ENCODE measurements at places on chromosomes 4 and X.

DNA sequence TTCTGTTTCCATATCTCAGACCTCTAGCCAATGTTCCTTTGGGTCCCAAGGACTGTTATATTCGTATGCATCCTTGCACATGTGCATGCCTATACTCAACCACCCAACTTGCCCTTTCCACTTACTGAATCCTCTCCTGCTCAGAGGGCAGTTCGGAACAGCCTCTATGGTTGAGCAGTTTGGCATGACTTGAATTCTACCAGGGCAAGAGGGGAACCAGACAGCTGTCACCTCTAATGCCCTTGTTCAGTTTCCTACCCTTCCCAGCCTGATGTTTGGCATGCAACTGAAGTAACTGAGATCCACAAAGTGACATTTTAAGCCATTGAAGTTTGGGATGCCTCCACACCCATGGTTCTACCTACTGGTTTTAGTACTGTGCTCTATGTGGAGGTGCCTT lies 17.5 kb downstream of the DRP2 start:
- no peak for DNase-seq

GRCh38 chrX:37711991-37712390 lies 26.4 kb downstream of the XK start:
- no peak for DNase-seq

GRCh38 chrX:73812256-73812655 lies 249.3 kb downstream of the CHIC1 start:
- no peak for DNase-seq

- DNase-seq = no peak
These were observed 1.4 kb downstream of the ARHGAP24 start for GRCh38 chr4:85476381-85476780.

DNA sequence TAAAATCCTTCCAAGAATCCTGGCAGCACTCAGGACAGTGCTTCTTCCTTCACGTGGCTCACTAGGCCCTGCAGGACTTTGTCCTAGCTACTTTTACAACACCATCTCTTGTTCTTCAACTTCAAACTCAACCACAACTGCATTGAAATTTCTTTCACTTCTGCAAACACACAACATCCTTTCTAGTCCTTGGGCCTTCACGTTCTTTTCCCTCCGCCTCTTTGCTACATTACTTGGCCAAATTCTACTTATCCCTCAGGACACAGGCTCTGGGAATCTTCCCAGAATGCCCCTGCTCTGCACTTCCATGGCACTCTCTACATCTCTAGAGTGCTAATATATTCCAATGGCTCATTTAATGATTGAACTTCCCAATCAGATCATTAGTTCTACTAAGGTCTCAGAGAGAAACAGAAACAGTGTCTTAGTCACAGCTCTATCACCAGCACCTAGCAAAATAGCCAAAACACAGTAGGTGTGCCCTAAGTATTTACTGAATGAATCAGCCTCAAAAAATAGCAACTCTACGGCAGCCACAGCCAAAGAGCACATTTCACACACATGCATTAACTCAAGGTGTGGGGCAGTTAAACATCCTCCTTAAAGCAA lies 73.3 kb downstream of the MANBA start:
- DNase-seq = no peak

GRCh38 chr4:27318740-27319139 lies 458.1 kb downstream of the STIM2 start:
- DNase-seq = no peak

- DNase-seq = no peak
These were observed 103.8 kb upstream of the CXCL13 start for GRCh38 chr4:77501851-77502250.

DNA sequence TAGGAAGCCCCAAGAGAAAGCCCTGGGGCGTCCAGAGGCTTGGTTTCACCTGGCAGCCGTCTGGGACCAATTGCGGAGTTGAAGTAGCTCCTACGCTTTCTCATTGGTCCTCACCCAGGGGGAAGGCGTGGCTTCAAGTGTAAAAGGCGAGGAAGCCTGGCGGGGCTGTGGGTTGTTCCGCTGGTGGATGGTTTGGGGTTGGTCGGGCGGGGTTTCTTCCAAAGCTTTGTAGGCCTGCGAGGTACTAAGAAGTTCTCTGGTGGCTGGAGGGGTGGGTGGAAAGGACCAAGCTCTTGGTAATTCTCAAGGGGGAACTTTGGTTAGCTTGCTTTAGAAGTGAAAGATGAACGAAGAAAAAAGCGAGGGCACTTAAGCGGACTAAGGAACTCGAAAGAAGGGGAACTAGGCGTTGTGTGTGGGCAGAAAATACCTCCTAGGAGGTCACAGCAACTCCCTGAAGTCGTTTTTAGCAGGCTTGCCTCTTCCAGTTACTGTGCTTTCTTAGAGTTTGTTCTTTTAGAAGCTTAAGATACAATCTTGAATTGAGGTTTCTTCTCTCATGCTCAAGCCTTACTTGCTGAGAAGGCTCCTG lies 36.6 kb downstream of the CCNG2 start:
- DNase-seq = no peak

DNA sequence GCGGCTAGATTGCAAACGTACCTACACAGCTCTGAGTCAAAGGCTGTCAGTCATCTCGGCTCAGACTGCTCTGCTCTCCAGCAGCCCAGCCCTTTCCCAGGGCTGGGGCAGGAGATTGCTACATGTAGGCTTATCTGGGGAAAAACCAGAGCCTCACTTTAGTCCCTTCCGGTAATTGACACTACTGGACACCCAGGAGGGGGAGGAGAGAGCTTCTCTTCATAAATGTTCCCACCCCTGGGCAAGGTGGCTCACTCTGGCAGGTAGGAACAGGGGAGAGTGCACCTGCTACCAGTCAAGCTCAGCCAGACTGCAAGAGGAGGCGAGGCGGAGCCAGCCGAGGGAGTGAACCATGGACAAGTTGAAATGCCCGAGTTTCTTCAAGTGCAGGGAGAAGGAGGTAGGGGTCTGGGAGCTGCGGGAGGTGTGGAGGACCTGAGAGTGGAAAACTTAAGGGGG lies at the start of gene SLC6A14:
TSS of gene SLC6A14 (plus strand) at position 249 of the 459 bp plus-strand sequence. CDS start at position 353, 104 bp downstream.
- no peak for DNase-seq

DNA sequence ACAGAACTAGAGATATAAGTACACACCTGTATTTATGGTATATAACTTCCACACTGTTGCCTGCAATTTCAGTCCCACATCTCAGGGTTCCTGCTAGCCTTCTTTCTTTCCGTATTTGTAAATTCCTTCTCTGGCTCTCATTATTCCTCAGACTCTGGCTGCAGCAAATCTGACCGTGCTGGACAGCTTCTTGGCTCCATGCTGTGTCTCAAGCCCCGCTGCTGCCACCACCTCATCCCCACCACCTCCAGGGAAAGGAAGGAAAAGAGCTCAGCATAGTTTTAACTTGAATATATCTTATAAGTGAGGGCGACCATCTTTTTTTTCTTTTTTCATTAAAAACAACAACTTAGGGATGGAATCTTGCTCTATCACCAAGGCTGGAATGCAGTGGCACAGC lies 155.6 kb upstream of the CXCL13 start:
- DNase-seq = no peak

GRCh38 chr4:102585329-102585728 lies 84.2 kb downstream of the NFKB1 start:
- DNase-seq = no peak

DNA sequence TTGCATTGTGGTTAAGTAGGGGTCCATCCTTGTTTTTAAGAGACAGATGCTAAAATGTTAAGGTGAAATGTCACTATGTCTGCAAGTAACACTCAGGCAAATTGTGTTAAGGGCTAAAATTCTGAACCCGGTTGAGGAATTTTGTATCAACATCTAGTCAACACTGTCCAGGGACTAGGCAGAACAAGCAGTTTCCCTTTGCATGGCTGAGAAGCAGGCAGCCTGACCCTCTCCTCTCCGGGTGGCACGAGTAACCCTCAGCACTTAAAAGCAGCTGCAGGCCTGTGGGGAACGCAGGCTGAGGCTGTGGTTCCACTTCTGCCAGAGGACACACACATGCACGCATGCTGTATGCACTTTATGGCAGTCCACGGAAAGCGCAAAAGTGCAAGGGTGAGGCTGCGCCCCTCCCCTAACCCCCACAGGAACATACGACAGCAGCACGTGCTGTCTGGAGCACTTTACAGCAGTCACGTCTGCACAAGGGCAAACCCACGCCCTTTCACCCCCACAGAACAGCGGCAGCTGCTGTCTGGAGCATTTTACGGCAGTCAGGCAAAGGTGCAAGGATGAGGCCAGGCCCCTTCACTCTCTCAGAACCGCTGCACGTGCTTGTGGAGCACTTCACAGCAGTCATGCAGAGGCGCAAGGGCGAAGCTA lies 619 bp upstream of the MPC1L start:
- no peak for DNase-seq

- no peak for DNase-seq
These were observed 172.6 kb upstream of the JADE1 start for GRCh38 chr4:128636906-128637305.

DNA sequence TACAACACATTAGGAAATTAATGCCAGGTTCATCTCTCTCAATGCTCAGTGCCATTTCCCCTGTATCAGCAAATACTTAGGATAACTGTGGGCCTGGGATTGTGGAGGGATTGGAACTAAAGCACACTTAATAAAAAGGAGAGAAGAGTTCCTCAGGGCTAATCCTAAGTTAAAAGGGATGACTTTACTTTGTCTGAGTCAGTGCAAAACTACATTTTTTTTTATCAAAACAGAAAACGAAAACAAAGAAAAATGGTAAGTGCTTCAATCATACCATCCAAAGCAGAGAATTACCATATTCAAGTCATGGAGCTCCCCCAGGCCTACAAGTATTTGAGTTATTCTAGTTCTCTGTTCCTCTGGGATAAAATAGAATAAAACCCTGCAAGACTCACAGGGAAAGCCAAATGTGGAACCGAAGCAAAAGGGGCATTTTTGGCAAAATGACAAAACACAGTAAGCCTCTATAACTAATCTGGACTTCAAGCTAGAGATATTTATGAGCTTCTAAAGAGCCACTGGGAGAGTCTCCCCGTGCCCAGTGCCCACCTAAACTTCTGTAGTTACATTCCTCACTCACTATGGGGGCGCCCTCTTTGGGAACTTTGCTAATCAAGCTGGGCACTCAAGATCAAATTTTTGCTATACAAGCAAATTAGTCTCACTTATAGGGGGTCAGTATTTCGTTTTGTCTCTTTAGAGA lies 53.4 kb downstream of the PALLD start:
- DNase-seq = no peak

DNA sequence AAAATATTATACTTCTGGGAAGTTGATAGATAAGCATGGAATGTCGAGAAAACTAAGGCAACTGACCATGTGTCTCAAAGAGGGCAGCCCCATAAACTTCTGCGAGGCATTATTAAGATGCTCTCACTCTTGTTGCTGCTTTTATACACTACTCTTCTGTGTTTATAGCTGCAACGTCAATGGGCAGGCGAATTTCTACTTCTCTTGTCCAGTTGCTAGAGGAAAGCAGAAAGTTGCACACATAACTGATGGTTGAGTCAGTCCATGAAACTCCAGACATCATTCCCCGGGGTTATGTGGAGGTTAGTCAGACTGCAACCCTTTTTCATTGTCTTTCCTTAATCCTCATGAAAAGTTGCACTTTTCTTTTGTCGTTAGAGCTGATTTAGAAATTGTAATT lies 39.8 kb downstream of the VCX3B start:
- no peak for DNase-seq

- no peak for DNase-seq
These were observed 32.4 kb downstream of the PRIMPOL start for GRCh38 chr4:184681916-184682315.

GRCh38 chr4:7584098-7584497 lies 149.4 kb upstream of the PSAPL1 start:
- DNase-seq = no peak

- no peak for DNase-seq
These were observed 488.6 kb downstream of the KCTD8 start for GRCh38 chr4:43959976-43960375.

DNA sequence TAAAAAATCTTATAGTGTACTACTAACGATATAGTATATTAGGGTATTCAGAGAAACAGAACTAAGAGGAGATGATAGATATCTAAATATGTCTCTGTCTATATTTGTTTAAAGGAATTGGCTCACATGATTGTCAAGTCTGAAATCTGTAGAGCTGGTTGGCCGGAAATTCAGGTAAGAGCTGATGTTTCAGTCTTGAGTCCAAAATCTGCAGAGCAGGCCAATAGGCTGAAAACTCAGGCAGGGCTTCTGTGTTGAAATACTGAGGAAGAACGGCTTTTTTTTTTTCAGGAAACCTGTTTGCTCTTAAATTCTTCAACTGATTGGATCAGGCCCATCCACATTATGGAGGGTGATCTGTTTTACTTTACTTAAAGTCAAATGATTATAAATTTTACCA lies 31.7 kb downstream of the PGRMC2 start:
- no peak for DNase-seq

DNA sequence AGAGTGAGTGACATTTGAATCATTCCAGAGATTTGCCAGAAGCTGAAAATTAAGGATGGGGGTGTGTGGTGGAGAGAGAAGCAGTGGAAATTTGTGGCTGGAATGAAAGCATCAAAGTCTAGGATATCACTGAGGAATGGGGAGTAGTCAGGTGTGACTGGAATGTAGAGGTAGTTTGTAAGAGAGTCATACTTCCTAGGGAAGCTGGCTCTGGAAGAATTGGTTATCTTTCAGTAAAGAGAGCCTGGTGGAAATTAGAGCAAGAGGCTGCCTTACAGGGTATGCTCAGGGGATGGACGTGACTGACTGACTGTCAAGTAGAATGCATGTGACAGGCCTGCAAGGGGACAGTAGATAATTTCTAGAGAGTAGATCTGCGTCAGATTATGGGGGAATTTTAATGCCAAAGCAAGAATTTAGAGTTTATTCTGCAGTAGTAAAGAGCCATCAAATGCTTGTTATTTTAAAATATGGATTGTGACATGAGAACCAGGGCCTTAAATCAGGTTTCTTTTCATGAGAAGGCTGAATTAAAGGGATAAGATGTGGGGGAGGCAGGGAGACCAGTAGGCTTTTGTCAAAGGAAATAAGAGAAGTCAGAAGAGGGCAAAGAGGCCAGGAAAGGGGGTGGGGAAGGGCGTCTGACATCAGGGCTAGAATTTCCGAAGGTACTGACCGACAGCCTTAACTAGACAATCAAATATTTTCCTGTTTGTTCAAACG lies 109.9 kb downstream of the AFF1 start:
- DNase-seq = no peak

GRCh38 chr4:12409507-12410190 lies 981.0 kb upstream of the HS3ST1 start:
- DNase-seq = no peak

DNA sequence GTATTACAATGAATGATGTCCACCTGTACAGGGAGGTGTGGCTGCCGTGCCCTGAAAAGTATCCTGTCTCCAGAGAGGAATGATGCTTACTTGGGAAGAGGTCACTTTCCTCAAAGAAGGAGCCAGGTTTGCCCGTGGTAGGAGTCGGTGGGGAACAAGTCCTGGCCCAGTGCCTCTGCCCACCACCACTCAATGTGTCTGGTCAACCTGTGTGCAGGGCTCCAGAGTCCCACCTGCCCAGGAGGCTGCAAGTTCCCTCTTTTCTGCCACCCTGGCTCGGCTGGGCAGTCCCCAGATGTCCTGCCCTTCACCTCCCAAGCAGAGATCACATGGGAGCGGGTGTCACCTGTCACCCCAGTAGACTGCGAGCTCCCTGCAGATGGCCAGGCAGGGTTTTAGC lies 75.4 kb upstream of the C4orf50 start:
- no peak for DNase-seq

- no peak for DNase-seq
These were observed 460.3 kb downstream of the MID1IP1 start for GRCh38 chrX:39261446-39262147.

- DNase-seq = no peak
These were observed 151.7 kb upstream of the RPS6KA6 start for GRCh38 chrX:84339507-84340364.

- DNase-seq = no peak
These were observed 131.7 kb downstream of the CLCN4 start for GRCh38 chrX:10288373-10288975.

GRCh38 chrX:153704021-153704526 lies 16.3 kb downstream of the SLC6A8 start:
- DNase-seq = no peak
